Activated CD4-positive, alpha-beta T cell treated with anti-CD3 and anti-CD28 coated beads for 36 hours (primary cell): ENCODE measurements at places on chromosomes 1 and 21.
A peak's percentile ranks its signal among the peaks of the same experiment; 100 is the strongest.

- no peak for DNase-seq
These were observed 9.9 kb downstream of the SYNJ1 start for GRCh38 chr21:32717851-32718316.

DNA sequence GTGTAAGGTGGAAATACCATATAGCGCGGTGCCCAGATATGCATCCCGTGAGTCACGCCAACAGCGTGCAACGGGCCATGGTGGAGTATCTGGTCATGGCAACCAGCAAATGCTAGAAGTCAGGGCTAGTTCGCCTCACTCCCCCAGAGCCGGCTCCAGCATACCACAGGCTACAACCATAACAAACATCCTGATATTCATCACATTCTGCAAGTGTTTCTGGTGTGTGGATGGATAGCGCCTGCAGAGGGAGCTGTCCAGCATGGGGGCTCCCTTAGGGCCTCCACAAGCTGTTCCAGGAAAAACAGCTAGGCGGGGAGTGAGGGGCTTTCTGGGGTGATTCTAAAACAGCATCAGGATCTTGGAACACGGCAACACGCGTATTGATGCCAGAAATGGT lies 6.8 kb downstream of the C1orf198 start:
- DNase-seq: no peak

GRCh38 chr21:35202431-35202830 lies 153.3 kb upstream of the RUNX1 start:
- DNase-seq: no peak

DNA sequence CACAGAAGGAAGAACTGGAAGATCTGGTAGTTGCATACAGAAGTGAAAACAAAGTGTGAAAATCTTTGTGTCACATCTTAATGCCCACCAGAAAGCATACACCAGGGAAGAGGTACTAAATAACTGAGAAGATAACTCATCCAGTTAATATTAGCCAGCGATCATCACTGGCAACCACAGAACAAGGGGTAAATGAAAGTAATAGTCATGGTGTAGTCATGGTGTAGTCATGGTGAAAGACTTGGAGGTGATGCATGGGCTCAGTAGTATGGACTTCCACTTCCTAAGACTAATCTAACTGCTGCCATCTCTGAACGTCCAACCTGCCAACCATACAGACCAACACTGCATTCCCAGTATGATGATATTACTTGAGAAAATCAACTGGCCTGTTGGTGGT lies 481.2 kb upstream of the NR5A2 start:
- no peak for DNase-seq

DNA sequence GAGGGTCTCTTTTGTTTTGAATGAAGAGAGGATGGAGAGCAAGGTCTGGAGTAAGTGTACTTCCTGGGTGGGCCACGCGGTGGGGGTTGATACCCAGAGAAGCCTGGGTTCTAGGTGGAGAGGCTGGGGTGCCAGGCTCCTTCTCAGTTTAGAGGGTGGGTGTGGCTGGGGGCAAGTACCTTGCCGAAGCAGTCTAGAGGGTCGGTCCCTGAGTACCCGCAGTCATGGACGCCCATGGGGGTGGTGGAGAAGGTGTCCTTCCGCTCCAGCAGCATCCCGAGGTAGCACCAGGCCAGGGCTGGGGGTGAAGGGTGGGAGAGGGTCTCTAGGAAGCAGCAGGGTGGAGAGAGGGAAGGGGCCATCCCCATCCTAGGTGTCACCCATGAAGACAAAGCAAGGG lies 14.3 kb downstream of the TTC22 start:
- no peak for DNase-seq

DNA sequence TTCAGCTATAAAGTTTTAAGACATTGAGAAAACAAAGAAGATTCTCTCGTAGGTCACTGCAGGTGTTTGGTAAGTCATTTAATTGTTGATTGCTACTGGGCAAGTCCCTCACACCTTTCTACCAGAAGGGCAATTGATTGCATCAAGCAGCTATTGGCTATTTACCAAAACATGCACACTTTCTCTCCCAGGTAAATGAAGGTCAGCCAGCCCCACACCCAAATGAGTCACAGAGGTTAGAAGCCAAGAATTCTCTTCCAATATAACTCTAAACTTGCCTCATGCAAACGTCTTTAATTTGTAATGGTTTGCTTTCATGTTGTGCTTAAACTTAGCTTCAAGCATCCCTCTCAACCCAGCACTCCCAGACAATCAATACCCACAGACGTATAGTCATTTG lies 475.3 kb upstream of the ADGRL2 start:
- no peak for DNase-seq

DNA sequence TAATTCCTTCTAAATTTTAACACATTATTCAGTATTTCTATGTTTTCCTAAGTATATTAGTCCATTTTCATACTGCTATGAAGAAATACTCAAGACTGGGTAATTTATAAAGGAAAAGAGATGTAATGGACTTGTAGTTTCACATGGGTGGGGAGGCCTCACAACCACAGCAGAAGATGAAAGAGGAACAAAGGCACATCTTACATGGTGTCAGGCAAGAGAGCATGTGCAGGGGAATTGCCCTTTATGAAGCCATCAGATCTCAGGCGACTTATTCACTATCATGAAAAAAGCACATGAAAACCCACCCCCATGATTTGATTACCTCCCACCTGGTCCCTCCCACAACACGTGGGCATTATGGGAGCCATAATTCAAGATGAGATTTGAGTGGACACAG lies 15.6 kb downstream of the GBP5 start:
- peak; percentile 27 for DNase-seq

DNA sequence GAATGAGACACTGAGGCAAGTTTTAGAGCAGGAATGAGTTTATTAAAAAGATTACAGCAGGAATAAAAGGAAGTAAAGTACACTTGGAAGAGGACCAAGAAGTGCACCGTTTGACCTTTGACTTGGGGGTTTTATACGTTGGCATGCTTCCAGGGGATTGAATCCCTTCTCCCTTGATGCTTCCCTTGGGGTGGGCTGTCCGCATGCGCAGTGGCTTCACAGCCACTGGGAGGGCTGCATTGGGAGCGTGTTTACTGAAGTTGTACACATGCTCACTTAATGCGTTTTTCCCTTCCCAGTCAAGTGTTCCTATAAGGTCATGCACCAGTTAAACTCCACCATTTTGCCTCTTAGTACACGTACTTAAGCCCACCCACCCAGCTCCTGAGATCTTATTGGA lies 72.4 kb upstream of the MARK1 start:
- DNase-seq: no peak

DNA sequence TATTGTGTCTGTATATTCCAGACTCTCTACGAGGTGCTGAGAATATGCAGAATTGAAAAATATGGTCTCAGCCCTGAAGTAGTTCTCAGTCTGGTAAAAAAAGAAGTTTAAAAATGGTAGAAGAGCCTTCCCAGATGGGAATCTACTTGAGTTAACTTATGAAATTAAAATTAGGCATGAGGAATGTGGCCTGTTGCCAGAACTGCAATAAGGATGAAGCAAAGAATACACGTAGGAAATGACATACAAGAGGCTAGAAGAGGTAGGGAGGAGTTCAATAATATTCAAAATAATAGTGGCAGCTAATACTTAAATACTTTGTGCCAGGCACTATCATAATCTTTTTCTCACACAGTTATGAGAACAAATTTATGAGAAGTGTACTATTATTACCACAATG lies 6.3 kb downstream of the ASPM start:
- no peak for DNase-seq

GRCh38 chr1:42765269-42765668 lies 1.6 kb downstream of the P3H1 start:
- DNase-seq: no peak

GRCh38 chr1:3668585-3669300 lies 16.4 kb downstream of the TP73 start:
- DNase-seq: no peak

DNA sequence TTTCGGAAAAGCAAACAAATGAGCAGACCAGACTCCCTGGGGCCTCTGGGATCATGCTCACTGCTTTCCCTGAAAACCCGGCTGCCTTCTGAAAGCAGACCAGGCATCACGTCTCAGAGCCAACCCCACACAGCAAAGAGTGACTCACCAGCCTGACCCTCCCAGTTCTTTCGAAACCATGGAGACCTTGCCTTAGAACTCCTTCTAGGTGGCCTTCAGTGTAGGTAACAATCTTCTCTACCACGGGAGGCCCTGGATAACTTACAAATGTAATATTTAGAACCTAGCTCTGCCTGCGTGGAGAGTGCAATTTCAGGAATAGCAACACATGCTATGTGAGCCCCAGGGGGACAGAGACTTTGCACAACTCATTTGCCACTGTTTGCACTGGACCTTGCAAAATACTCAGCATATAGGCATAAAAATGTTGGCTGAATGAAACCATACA lies 105.2 kb downstream of the SUSD4 start:
- no peak for DNase-seq

DNA sequence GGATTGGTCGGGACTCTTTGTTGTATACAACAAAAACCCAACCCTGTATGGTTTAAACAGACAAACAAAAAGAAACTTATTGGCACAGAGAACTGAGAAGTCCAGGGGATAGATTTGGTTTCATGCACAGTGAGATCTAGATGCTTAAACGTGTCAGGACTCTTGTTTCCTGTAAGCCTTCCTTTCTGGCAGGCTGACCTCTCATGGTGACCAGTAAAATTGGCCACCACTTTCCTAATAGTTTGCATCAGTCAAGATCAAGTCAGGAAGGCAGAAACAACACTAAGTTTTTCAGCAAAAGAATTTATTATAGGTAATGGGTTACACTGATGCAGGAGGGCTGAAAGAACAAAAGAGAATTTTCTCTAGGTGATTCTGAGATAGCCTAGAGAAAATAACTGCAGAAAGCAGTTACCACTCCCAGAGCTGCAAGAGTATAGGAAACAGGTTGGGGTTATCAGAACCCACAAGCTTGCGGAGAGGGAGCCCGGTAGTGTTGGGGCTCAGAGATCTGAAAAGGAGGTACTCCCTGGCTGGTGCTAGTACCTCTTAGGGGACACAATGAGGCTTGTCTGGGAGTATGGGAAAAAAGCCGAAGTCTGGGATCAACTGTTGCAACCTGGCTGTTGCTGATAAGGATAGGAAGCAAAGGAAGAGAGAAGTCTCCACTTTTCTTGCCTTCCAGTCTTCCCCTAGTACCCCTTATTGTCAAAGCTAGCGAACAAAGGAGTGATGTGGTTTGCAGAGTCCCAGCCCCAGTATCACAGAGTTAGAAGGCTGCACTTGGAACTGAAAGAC lies 21.4 kb downstream of the CITED4 start:
- no peak for DNase-seq

DNA sequence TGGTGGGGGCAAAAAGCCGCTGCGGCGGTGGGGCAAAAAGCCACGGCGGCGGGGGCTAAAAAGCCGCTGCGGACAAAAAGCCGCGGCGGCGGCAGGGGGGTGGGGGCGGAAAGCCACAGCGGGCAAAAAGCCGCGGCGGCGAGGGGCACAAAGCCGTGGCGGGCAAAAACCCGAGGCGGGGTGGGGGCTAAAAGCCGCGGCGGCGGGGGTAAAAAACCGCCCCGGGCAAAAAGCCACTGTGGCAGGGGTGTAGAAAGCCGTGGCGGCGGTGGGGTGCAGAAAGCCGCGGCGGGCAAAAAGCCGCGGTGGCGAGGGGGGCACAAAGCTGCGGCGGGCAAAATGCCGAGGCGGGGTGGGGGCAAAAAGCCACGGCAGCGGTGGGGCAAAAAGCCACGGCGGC lies 3901.8 kb downstream of the SRGAP2C start:
- DNase-seq: no peak

GRCh38 chr1:200861937-200862647 lies 10.7 kb upstream of the GPR25 start:
- no peak for DNase-seq

DNA sequence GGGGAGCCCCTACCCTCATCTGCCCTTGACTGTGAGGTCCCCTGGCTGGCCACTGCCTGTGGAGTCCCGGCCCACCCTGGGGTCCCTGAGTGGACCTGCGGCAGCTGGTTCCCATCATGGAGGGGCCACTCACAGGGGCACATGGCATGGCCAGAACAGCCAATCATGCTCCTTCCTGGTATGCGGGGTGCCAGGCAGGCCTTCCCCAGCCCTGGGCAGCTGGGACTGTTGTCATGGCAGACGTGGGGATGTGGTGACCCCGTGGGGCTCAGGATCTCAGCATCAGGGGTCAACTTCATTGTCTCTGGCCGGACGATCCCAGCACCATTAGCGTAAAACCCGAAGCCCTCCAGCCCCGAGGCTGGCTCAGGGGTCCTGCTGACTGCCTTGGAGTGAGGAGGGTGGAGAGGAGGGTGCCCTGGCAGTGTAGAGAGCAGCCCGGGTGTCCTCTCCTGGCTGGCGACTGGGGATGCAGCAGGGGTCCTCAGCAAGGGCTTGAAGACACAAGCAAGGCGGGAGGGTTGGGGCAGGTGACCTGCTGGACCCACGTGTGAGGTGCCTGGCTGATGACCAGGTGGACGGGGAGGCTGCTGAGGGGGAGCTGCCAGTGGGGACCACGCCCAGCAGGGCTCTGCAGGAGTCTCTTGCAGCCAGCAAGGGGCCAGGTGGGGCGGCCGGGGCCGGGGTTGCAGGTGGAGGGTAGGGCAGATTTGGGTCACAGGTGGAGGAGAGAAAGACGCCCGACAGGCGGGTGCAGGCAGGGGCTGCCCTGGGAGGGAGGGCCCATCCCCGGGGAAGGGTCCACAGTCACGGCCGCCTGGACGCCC lies 45.1 kb downstream of the TRIM11 start:
- no peak for DNase-seq

DNA sequence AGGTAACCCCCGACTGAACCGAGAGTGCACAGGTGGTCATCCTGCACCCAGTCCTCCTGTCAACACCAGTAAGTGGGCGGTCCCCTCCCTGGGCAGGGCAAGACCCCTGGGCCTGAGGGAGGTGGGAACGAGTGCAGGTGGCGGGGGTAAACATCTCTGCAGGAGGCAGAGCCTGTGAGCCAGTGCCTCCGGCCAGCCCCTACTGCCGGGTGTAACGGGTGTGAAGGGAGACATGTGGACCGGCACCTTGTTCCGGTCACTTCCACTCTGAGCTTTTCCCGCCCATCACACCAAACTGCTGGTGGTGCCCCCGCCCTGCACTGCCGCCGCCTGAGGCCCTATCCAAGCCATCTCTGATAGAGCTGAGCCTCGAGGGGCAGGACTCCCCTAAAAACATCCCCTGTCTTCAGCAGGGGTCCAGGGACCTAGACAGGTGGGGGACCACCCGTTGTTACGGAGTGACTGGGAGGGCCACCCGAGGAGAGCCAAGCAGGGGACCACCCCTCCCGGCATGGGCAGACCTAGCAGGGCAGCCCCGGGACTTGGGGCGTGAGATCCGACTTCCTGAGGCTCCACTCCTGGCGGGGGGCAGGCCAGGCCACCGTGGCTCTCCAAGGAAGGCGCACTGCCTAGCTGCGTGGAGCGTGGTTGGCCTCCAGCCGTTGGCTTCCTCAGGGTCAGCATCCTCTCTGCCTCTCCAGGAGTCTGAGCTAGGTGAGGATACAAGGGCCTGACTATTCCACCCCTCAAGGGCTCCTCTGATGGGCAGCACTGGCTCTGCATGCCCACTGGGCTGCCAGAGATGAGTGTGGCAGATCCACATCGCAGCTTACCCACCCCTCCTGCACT lies 43.8 kb upstream of the LBR start:
- peak; percentile 5 for DNase-seq

GRCh38 chr21:36330904-36331303 lies 10.9 kb downstream of the MORC3 start:
- peak; percentile 67 for DNase-seq
